ENCODE measurements at places on chromosomes 6 and 20.

DNA sequence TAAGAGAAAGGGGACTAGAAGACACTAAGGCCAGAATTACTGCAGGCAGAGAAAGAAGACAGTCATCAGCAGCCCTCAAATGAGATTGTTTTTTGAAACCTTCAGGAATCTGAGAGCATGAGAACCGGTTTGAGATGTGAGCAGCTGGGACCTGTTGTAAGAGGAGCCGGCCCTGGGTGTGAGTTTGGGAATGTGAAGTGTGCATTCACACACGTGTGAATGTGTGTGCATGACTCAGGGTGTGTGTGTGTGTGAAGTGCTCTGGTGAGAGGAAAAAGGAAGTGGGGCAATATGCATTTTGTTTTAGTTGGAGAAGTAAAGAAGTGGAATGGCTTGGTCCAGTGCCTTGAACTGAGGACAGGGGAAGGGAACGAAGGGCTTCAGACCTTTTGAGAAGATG lies 4.3 kb downstream of the SCUBE3 start:
- no peak for DNase-seq

- no peak for DNase-seq
Measured at GRCh38 chr20:36110994-36111393, 43.5 kb upstream of the EPB41L1 start.

DNA sequence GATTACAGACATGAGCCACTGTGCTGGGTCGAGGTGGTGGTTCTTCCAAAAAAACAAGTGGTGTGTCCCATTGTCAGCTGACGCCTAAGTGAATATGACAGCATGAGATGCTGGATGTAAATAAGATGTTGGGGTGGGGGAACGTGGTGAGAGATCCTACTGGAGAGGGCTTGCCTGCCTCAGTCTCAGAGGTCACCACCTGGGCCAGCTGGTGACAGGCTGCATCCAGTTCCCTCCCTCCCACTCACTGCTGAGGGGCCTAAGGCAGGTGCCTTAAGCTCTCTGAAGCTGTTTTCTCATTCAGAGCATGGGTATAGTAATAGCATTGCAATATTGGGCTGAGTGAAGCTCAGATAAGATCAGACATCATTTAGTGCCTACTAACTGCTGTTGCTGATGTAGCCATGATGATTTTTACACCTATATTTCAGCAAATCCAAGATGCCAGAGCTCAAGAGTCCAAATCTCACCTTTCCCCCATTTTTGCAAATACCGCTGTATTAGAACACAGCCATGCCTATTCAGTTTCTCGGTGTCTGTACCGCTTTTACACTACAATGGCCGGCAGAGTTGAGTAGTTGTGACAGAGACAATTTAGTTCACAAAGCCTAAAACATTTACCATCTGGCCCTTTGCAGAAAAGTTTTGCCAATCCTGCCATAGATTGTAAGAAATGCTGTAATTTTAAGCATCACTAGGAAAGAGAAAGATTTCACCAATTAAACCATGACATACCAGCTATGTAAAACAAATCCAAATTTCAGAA lies 171.3 kb downstream of the ANKRD60 start:
- DNase-seq: no peak

- no peak for DNase-seq
Measured at GRCh38 chr20:37984018-37984785, 49.1 kb downstream of the TTI1 start.

DNA sequence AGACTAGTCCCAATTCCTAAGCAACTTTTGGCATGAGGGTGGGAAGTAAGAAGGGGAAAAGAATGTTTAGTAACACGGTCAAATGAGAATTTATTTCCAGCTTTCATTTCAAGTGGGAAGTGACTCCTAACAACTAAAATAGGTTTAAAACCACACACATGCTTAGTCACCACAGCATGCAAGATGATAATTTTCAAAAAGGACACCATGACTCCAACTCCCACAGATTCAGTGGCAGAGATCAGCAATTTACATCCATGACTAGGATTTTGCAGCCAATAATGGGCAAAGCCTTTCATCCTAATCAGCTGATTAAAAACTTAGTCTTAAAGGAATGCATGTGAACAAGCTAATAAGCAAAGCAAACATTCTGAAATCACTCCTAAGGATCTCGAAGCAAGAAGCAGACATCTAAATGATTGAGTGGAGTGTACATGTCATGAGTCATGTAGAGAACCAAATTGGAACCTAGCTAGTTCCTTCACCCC lies 48.1 kb upstream of the GCLC start:
- DNase-seq: no peak

DNA sequence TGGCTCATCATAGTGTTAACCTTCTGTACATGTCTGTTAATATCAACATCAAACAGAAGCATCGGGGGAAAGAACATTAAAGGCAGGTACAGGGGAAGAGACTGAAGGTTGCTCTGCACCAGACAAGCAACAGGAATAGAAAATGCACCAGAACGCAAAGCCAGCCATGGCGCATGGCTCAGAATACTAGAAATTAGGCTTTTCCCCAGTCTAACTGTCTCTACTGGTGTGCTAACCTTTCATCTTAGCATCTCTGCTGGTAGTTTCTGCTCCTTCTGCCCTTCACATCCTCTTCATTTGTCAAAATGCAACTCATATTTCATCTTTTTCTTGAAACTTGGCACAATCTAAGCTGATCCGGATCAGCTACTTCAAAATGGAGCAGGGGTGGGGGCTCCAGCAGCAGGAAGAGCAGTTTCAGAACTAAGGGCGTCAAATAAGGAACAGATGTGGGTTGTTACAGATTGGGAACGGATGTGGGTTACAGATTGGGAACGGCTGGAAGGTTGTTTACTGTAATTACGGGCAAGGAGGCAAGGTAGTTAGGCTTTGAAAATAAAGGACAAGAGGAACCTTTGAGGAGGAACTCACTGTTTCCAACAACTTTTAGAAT lies 13.1 kb upstream of the RNASET2 start:
- no peak for DNase-seq

- DNase-seq: no peak
Measured at GRCh38 chr6:134549854-134550253, 231.9 kb upstream of the SGK1 start.
